ENCODE measurements at places on chromosomes 16 and 17.

- no peak for DNase-seq
These were observed 1145.5 kb downstream of the CDH11 start for GRCh38 chr16:63976345-63976744.

DNA sequence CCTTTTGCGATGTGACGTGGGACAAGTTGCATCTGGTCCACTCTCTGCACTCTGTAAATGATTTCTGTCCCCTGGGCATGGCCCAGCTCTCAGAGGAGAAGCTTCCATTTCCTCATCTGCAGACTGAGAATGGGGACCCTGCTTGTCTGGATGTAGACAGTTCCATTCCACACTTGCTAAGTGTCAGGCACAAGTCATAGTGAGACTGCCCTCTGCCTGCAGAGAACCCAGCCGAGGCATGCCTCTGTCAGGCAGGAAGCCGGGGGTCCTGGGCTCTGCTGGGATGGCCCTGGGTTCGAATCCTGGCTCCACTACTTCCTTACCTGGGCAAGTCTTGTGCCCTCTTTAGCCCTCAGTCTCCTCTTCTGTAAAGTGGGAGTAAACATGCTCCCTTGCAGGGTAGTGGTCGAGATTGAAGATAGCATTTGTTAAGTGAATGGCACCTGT, 4.1 kb downstream of the MAP2K3 start:
- no peak for DNase-seq

DNA sequence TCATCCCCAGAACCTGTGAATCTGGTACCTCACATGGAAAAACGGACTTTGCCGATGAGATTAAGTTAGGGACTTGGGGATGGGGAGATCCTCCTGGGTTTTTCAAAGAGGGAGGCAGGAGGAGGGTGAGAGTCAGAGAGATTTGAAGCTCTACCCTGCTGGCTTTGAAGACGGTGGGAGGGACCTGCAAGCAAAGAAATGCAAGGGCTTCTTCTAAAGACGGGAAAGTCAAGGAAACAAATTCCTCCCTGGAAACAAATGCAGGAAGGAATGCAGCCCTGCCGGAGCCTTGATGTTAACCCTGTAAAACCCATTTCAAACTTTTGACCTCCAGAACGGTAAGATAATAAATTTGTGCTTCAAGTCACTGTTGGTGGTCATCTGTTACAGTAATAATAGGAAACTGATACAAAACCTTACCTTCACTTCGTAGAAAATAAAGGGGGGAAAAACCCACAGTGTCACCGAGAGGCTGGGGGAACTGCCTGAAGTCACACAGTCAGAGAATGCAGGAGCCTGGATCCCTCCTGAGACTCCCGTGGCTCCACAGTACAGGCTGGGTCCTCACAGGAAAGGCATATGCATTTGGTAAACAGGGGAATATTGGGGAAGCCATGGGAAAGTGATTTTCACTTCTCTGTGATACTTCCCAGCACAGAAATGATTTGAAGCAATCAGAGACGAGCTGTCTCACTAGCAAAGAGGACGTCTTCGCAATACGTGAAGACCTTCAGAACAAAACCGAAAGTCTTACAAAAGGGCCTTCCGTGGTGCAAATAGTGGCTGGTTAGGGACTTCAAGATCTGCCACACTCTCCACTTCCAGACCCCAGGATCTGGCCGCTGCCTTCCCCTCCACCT, 58.9 kb upstream of the CLEC3A start:
- DNase-seq = no peak

GRCh38 chr17:74325743-74326379, at the start of gene KIF19:
Gene KIF19 (plus strand): TSS chr17:74326226. CDS start chr17:74326350, 124 bp downstream.
- peak; percentile 48 for DNase-seq

DNA sequence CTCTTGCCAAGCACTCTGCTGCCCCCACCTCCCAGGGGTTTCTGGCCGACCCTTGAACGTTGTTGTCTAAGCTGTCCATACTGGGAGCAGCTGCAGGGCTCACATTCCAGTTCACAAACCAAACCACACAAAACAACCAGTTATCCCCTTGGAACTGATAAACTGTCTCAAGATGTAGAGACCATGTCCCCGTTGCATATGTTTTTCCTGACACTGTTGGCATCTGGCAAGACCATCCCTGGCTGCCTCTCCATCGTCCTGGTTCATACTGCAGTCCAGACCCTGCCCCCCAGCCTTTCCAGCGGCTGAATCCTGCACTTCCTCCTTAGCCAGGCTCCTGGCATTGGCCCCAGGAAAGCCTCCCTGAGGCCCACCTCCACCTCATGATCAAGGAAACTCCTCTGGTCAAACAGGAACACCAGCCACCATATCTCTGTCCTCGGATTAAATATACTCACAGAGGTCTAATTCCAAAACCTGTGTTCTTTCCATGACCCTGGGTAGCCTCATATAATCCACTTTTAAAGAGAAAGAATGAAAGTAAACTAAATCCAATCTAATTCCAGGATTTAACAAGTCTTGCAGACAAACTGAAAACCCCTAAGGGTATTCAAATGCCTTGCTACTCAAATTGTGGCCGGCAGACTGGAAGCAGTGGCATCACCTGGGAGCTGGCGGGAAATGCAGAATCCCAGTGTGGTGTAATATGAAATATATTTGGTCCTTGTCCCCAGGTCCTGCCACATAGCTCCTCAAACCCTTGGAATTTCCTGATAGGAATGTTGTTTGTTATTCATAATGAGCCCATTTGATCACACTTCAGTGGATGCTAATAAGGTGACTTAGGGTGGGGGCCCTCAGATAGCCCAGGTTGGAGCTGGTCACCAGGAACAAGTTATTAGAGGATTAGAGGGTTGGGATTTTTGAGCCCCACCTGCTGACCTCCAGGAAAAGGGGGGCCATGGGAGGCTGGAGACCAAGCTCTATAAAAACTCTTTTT, 14.2 kb downstream of the GAS7 start:
- DNase-seq = no peak

- DNase-seq = no peak
These were observed 365.4 kb upstream of the TNRC6C start for GRCh38 chr17:77593081-77593480.

DNA sequence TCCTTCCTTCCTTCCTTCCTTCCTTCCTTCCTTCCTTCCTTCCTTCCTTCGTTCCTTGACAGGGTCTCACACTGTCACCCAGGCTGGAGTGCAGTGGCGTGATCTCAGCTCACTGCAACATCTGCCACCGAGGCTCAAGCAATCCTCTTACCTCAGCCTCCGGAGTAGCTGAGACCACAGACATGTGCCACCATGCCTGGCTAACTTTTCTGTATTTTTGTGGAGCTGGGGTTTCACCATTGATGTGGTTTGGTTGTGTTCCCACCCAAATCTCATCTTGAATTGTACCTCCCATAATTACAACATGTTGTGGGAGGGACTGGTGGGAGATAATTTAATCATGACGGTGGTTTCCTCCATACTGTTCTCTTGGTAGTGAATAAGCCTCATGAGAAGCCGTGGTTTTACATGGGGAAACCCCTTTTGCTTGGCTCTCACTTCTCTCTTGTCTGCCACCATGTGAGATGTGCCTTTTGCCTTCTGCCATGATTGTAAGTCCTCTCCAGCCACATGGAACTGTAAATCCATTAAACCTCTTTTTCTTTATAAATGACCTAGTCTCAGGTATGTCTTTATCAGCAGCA, 90.3 kb upstream of the MPHOSPH6 start:
- DNase-seq = no peak

GRCh38 chr17:57727630-57728175, 17.4 kb downstream of the CCDC182 start:
- DNase-seq = no peak

DNA sequence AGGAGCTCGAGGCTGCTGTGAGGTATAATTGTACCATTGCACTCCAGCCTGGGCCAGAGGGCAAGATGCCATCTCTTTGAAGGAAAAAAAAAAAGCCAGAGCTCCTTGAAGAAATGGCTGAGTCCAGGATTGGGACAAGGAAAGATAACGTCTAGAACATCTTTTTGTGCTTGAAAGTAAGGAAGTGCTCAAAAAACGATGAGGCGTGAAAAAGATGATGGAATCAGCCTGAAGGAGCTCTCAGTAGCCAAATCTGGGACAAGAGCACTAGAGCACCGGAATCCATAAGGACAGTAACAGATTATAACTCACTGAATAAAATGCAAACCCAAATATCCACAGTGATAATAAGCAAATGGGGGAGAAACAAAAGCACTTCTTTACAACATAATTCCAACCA, 22.1 kb downstream of the EFTUD2 start:
- DNase-seq = no peak

GRCh38 chr16:57675741-57676551, 7.8 kb downstream of the ADGRG3 start:
- DNase-seq = no peak

DNA sequence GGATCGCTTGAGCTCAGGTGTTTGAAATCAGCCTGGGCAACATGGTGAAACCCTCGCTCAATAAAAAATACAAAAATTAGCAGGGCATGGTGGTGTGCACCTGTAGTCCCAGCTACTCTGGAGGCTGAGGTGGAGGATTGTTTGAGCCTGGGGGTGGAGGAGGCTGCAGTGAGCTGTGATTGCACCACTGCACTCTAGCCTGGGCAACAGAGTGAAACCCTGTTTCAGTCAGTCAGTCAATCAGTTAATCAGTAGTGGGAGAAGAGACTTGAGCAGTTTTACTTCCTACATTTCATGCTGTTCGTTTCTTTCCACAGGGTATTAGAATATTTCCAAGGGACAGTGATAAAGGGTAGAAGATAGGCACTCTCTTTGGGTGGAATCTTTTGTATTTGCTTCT, 8.8 kb downstream of the MAP3K3 start:
- no peak for DNase-seq

DNA sequence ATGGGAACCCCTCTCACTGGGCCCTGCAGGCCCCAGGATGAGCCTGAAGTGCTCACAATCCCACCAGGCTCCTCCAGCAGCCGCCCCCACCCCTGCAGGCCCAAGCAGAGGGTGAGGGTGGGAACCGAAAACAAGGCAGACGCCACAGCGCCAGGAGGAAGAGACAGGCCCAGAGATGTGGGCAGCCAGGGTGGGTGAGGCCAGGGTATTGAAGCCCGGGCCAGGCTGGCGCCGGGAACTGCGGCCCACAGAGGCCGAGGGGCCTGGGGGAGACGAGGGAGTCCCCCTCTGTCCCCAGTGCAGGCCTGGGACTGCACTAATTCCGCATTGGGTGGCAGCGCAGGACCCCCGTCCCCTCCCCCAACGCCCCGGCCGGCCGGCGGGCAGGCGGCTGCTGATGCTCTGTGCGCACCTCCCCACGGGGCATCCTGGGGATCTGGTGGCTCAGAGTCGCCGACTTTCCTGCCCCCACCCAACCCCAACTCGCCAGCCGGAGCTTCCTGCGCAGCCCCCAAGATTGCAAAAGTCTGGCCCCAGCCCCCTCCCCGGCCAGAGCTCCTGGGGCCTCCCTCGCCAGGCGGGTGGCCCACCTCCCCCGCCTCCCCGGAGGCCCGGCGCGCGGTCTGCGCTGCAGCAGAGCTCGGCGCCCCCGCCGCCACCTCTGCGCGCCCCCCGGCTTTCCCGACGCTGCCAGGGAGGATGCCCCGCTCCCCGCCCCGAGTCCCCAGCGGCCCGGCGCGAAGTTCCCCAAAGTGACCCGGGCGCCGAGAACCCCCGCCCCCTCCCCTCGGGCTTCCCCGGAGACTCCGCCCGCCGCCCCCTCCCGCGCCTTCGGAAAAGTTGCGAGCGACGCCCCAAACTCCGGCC, 107.8 kb downstream of the ENGASE start:
- no peak for DNase-seq

DNA sequence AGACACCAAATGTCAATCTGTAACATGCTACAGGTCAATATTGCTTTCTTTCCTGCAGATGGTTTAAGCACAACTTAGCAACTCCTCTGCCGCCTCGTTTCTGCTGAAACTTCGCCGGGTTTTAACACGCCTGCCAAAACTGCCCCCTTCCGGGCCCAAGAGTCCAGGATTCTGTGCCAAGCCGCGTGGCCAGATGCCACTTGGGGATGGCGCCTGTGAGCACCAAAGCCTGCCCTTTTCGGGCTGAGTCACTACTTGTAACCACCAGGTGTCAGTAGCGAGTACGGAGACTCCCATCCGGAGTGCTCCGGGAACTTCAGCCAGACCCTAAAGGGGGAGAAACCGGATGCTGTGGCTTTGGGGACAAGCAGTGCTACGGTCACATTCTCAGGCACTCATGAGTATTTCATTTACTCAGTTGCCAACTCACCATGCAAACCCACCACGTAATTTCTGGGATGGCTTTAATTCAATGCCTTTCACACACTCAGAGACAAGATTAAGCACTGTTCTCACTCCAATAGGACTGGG, 7.8 kb downstream of the PMP22 start:
- peak; percentile 48 for DNase-seq

DNA sequence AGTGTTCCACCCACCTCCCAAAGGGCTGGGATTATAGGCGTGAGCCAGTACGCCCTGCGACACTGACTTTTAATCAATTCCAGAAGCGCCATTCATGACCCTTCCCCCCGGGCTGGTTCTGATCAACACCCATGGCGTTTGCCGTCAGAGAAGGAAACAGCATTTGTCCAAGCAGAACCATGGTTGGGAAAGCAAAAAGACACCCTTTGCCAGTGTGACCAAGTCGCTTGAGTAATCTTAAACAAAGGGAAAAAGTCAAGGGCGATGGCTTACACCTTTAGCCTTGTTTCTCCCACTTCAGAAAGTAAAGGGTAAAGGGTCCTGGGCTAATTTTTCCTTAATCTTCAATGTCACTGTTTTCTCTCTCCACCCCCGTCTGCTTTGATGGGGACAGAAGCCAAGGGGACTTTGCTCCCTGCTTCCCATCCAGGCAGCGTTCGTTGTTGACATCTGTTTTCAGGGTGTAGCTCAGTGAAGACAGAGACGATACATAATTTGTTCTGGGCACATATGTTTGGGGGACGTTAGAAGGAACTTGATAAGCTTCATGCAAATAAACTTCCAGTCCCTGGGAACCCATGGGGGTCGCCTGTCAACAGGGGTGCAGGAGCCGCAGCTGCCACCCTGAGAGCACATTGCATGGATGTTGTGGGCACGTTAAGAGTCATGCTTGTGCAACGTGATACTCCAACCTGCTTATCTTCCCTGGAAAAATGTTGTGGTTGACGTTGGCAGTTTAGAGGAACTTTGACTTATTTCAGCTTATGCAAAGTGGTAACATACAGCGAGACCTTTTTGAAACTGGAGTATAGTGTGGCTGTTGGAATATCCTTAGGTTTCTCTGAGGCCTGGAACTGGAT, 50.6 kb upstream of the TANGO6 start:
- no peak for DNase-seq

DNA sequence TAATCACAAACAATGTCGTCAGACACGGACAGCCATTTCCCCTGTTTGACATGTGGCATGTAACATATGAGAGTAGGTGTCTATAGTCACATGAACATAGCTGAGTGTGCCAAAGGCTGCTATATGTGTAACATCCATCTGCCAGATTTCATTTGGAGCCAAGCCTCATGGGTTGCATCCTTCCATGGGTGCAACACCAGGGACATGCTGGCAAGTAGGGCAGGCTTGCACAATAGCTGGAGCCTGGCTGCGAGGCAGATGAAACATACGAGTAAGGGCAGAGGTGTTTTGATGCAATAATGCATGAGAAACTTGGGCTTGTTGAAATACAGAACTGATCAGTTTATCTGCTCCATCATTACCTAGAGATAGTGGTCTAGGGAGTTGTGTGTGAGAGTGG, 9.0 kb upstream of the ZNF689 start:
- DNase-seq = no peak

Data from effector memory CD8-positive, alpha-beta T cell (primary cell).